ENCODE measurements at places on chromosomes 7 and 10.

DNA sequence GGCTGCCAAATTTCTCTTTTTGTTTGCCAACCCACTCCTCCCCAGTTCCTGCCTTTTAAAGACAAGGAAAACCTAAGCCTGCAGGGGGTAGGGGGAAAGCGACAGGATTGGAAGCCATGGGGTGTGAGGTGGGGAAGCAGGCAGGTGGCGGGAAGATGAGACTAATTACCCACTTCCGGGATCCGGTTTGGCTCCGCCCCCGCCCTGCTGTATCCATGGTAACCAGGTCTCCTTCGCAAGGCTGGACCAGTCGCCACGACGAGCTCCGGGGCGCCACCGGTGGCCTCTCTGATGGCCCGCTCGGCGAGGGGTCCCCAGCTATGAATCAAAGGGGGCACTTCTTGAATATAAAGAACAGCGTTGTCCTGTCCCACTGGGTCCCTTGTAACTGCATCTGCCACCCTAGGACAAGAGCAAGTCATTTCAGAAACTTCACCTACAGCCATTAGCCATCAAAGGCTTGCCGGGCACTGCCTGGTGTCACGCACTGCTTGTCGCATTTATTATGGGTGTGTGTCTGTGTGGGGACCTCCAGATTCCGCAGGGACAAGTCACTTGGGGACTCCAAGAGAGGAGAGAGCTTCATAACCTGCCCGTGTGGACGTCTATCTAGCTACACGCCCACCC is 55.4 kb upstream of the LMTK2 start:
- no peak for DNase-seq

- no peak for DNase-seq
Measured at GRCh38 chr7:123275036-123275753, 75.4 kb upstream of the SLC13A1 start.

GRCh38 chr10:11936389-11937152 is 106.0 kb downstream of the UPF2 start:
- DNase-seq: no peak

DNA sequence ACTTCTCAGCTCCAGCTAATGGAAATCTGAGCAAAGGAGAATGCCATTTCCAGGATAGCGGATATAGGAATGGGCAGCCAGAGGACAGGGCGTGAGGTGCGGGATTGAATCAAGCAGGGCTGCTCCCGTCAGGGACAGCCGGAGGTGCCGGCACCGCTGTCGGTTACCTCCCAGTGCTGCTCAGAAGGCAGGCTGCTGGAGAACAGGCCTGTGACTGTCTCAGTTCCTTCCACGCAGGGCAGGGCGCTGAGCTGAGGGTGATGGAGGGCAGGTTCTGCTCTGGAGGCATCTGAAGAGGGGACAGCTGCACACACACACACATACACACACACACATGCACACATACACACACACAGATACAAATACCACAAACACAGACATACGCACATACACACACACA is 111.1 kb downstream of the DOCK1 start:
- DNase-seq: no peak

DNA sequence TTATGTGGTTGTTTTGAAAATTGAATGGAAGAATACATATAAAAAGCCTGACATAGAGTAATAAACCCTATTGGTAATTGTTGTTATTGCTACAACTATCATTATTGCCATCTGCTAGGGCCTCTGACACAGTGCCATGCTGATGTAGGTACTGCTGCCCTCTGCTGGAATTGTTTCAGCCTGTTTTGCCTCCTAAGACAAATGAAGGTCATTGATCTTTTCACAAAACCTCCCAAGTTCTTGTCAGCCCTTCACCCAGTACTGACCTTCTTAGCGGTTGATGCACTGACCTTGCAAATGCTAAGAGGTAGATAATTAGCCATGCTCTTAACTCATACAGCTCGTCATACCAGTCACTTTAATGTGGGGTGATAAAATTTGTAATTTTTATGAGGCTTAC is 975.2 kb downstream of the SORCS1 start:
- DNase-seq: no peak

- no peak for DNase-seq
Measured at GRCh38 chr7:92412745-92413144, 34.5 kb upstream of the GATAD1 start.

DNA sequence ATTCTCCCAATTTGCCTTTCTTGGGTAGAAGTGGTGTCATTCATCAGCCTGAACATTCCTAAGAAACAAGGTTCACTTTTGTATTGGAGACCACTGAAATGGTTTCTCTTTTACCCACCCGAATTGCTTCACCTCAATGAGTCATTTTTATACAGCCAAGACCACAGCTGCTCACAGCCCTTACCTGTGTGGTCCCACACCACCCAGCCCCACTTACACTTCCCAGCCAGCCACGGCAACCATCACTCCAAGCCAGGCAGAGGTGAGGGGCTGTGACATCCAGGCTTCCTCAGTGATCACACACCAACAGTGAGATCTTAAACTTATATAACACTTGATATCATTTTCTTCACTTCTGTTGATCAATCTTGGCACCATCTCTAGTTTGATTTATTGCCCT is 20.7 kb downstream of the OR13A1 start:
- no peak for DNase-seq

GRCh38 chr10:44976352-44977198 is 2.0 kb downstream of the DEPP1 start:
- DNase-seq: no peak

DNA sequence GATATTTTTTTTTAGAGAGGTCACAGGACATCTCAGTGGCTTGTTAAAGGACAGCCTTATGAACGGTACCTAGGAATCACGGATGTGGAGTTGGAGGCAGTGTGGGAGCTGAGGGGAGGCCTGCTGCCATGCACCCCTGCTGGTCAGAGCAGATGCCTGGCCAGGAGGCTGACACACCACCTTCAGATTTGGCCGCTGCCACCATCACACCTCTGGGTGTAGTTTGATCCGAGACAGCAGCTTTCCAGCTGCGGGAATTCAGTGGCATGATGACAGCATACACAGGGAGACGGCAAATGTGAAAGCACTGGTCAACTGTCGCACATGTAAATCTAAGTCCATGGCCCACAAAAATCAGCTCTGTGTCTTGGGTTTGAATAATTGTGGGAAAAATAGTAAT is 285.4 kb downstream of the ADARB2 start:
- no peak for DNase-seq

DNA sequence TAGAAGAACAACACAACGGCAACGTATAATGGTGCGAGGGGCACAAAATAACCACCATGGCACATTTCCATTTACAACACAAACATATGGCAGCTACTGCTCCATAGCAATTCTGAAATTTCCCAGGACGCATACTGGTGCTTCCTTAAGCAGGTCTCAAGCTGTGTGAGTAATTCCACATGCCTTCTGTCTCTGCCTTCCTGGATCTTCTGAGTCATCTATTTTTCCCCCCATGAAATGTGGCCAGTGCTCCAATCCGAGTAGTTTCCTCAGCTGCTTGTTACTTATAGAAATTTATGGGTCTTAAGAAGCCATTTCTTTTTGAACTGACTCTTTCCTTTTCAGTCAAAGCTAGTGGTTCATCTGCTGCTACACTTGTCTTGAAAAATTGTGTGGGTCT is 256.6 kb upstream of the KLF6 start:
- DNase-seq: no peak

GRCh38 chr10:29559996-29560395 is 74.8 kb downstream of the SVIL start:
- DNase-seq: no peak

DNA sequence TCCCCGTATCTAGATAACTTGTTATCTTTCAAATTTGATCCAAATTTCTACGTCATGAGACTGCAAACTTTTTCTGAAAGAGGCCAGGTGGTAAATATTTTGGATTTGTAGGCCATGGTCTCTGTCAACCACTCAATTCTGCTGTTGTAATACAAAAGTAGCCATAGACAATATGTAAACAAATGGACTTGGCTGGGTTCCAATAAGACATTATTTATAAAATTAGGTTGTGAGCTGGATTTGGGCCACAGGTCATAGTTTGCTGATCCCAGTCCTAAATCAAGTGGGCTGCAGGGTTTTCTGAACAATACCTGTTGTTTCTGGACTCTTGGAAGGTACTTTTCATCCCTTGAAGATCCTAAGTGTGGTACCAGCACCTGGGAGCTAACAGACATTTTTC is 1178.0 kb downstream of the SORCS1 start:
- DNase-seq: no peak

DNA sequence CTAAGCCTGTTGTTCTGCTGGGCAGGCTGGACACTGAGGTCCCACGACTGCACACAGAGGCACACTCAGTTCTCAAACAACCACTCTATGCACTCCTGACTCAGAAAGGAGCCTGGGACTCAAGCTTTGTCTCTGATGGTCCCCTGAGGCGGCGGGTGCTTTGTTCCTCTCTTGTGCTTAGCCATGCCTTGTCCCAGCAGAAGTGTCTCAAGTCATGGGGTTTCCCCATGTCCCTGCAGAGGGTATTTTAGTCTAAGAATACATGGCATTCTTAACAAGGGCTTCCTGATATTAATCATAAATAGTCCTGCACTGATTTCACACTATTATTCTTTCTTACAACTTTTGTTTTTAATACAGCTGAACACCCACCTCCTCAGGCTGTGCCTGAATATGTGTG is 72.5 kb downstream of the CXCL12 start:
- no peak for DNase-seq

DNA sequence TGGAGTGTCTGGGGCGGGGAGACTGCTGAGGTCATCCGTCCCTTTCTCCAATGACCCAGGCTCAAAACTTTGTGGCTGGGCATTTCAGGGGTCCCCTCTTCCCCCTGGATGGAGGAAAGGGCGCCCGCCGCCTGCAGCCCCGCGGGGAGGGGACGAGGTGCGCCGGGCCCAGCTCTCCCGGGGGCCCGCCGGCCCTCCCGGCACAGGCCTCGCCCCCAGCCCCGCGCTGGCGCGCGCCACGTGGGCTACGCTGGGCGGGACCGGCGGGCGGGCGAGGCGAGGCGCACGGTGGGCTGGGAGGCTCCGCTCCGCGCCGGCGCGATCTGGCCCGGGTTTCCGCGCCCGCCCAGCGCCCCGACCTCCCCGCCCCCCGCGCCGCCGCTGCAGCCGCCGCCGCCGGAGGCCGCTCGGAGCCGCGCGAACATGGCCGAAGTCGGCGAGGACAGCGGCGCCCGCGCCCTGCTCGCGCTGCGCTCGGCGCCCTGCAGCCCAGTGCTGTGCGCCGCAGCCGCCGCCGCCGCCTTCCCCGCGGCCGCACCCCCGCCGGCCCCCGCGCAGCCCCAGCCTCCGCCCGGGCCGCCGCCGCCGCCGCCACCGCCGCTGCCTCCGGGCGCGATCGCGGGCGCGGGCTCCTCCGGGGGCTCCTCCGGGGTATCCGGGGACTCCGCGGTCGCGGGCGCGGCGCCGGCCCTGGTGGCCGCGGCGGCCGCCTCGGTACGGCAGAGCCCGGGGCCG is at the start of gene FOXK1:
Gene FOXK1 (plus strand): TSS at position 410 of the 735 bp plus-strand sequence. CDS start 14 bp downstream, at position 424.
- no peak for DNase-seq

DNA sequence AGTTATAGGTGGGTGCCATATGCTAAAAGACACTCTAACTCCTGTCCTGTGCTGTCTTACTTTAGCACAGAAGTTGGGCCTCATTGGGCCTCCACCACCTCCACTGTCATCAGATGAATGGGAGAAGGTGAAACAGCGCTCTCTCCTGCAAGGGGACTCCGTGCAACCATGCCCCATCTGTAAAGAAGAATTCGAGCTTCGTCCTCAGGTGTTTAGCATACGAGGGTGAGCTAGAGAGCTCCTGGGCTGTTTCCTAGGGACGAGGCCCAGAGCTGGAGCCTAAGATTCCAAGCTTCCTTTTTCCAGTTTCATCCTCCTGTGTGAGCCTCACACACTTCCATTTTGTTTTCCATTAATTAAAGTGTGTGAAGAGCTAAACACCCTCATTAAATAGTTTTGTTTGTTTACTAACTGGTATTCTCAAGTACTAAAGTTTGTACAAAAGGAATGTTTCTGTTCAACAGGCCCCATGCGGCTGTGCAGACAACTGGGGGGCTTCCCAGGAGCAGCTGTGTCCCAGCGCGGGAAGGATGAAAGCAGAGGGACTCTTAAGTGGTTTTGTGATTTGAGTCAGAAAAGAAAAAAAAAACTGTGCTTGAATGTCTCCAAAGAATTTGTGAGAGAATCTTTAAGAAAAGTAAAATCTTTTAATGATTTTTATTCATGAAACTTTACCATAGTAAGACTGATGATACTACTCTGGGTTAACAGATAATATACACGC is 14.1 kb downstream of the RNF32 start:
- no peak for DNase-seq

GRCh38 chr10:108566316-108567107 is 1356.8 kb downstream of the XPNPEP1 start:
- DNase-seq: no peak

- DNase-seq: no peak
Measured at GRCh38 chr10:93337309-93337721, 144.8 kb downstream of the MYOF start.

DNA sequence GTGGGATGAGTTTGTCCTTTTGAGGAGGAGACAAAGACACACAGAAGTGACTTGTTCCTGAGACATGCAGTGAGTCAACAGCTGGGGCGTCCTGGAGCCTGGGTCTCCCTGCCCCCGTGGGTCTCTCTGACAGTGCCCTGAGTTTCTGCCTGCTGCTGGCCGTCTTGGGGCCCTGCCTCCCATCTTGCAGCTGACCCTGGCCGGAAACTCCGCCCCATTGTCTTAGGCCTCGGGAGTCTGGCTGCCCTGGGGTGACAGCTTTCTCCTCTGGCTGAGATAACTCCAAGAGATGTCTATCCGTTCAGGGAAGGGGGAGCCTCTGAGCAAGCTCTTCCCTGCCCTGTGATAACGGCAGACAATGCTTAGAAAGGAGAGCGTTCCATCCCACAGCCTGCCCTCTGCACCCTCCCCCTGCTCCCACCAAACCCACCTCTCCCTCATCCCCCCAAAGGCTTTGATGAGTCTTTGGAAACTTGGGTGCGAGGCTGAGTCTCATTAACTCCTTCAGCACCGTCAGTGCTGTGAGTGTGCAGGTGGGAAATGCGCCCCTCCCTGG is 69.5 kb upstream of the PODXL start:
- no peak for DNase-seq

DNA sequence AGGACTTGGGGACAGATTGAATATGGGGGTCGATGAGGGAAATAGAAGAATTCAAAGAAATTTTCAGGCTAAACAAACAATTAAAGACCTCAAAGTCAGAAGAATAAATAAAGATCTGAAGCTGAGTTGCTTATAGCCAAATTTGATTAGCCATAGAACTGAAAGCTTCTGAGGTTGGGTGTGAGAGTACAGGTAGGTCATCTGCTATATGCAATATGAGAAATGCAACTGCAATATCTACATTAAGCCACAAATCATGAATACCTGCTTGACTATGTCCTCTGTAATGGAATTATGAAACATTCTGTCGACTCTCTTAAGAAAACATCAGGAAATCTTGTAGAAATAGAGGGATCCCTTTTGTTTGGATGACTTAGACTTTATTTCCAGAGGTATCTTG is 192.1 kb upstream of the PCDH15 start:
- DNase-seq: no peak

DNA sequence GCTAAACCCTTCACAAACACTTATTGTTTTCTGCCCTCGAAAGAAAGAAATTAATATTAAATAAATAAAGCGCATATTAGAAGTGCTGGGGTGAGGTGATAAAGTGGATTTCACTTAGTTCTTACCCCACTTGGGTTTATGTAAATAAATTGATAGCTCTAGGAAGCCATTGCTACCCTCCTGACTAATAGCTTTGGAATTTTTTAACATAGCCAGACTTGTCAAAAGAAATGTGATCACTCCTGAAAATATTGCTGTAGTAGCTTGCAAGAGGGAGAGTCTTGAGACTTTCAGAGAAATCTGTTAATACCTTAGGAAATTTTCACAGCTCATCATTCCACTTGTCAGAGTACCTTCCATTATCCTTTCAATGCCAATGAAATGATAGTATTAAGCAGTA is 7.6 kb downstream of the ARL5B start:
- DNase-seq: no peak

GRCh38 chr10:78248651-78249464 is 215.2 kb downstream of the RPS24 start:
- peak; percentile 18 for DNase-seq
